Left colon (tissue), 2 donors: ENCODE measurements at places on chromosomes 5 and 9. TPM values are rescaled to one million over a fixed set of nuclear protein-coding genes. Genes with fewer than 3 reads are reported as not detected.

WNT8A gene
- total RNA-seq, result not detected

AJM1 gene
- 11.1 TPM for total RNA-seq

PLAC8L1 gene
- 0.49 TPM for total RNA-seq

CATSPER3 gene
- total RNA-seq, result 1.1 TPM

GDNF gene
- 0.82 TPM for total RNA-seq

GABRA6 gene
- not detected for total RNA-seq

DNA sequence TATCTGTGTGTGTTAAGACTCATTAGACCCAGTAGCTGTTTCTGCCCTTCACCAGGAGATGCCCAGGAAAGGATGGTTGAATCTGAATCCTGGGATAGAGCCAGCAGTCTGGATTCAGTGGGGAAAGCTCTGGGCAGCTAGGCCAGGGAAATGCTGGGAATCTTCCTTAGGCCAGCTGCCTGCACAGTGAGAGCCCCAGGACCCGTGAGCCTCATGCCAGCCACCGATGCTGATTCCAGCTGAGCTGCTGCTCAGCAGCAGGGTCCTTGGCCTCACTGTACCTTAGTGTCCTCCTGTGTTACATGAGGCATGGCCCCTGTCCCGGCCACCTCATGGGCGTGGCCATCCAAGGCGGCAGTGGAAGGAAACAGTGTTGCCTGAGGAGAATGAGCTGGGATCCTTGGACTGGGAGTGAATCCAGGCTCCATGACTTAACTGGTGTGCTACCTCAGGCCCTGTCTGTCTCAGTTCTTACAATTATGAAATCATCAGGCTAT, 87.1 kb downstream of the AMBP start:
- DNase-seq, result peak; percentile 22

- DNase-seq, result no peak
Measured at GRCh38 chr5:147985608-147986007, 78.2 kb upstream of the SPINK5 start.

DNA sequence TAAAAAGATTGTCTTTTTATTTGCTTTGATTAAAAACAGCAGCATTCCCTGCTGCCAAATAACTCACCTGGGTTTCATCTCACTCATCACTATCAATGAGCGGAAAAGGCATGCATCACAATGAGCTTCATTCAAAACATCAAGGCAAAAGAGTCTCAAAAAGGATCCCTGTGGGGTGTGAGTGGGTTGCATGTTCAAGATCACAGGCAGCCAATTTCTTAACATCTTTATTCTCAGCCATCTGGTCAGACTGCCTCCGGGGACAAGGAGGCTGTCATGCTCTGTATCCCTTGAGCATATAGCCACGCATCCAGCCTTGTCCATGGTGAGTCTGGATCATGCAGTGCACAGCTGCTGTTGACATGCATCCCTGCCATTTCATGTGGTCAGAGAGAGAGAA, 117.1 kb downstream of the ICE1 start:
- DNase-seq, result no peak

- DNase-seq, result peak; percentile 31
Measured at GRCh38 chr5:157574456-157575380, 857 bp downstream of the ADAM19 start.

DNA sequence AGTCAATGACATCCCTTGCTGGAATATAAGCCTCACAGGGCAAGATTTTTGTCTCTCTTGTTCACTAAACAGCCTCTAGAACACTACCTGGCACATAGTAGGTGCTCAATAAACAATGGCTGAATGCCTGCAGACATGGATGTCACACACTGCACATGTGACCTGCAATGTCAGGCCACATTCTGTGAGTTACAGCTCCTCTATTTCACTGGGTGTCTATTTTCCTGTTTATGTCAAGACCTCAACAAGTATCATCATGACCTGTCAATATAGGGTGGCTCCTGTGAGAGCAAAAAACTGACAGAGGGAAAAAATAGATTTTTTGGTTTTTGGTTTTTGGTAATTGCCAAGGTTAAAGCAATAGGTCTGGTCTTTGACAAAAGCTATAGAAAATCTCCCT, 144.6 kb upstream of the KLF9 start:
- DNase-seq, result no peak

- DNase-seq, result no peak
Measured at GRCh38 chr9:88789785-88790184, 201.5 kb upstream of the S1PR3 start.

DNA sequence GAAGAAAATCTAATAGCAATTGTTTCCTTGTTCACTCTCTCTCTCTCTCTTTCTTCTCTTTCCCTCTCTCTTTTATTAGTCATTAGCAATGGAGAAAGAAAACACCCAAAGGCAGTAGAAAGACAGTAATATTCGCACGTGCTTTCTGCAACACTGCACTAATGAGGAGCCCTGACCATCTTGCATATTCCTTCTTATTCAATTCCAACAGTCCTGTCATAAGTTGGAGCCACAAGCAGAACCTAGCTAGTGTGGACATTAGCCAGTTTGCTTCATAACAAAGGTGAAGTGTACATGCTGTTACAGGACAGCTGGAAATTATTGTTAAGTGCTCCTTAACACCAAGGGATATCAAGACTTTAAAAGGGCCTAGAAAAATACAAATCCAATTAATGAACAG, 63.4 kb downstream of the TRIM32 start:
- DNase-seq, result no peak

GRCh38 chr5:129616517-129616916, 131.4 kb upstream of the MINAR2 start:
- no peak for DNase-seq

- no peak for DNase-seq
Measured at GRCh38 chr9:100088202-100088601, 10.6 kb downstream of the ERP44 start.
